ENCODE measurements at places on chromosomes 1 and 21. TPM values are rescaled to one million over a fixed set of nuclear protein-coding genes. Genes with fewer than 3 reads are reported as not detected.

DNA sequence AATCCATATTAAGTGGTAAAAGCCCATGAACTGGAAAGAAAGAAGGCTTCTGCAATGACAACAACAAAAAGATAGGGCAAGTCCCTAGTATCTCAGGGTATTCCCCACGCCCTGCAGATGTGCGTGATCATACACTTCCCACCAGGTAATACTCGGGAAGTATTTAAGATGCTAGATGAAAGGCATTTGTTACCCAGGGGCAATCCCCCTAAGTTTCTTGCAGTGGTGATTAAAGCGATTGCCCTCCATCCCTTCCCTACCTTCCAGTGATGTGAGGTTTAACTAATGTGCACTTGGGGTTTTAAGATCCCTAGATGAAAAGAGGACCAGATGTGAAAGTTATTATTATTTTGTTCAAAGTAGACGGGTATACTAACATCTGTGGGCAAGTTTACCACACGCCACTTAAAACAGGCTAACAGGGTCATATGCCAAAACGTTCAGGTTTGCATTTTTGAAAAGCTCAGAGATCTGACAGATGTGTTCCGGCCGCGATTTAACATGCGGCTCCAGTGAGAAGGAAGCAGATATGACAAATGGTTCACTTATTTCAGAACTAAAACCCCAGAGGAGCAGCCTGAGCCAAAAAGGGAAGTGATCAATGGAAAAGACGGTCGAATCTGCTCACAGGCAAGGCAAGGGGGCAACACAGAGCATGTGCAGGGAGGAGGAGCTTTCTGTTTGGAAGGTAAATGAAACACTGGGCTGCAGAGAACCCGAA is 17.4 kb downstream of the TIAM1 start:
- peaks cover 5% of the 10 kb centered on the region for H3K4me1 ChIP-seq
- no peaks in the 10 kb centered on the region for H3K27me3 ChIP-seq
- no peak overlapping the region for H3K4me3 ChIP-seq
- no peak overlapping the region for H3K27ac ChIP-seq
- DNase-seq: no peak
- H3K36me3 ChIP-seq: no peaks in the 10 kb centered on the region

GRCh38 chr1:247841796-247842195 is at the start of gene OR11L1:
TSS of gene OR11L1 (minus strand) at chr1:247841896. CDS start at chr1:247841896, 0 bp downstream.
- no peaks in the 10 kb centered on the region for H3K4me1 ChIP-seq
- H3K4me3 ChIP-seq: no peak within 1 kb of the TSS
- no peaks in the 10 kb centered on the region for H3K36me3 ChIP-seq
- DNase-seq: no peak
- H3K27ac ChIP-seq: no peak within 1 kb of the TSS

- no peak overlapping the region for H3K27ac ChIP-seq
- DNase-seq: no peak
- peaks cover 8% of the 10 kb centered on the region for H3K4me1 ChIP-seq
- H3K27me3 ChIP-seq: no peaks in the 10 kb centered on the region
Measured at GRCh38 chr1:832136-832535, 91.6 kb upstream of the SAMD11 start.

DNA sequence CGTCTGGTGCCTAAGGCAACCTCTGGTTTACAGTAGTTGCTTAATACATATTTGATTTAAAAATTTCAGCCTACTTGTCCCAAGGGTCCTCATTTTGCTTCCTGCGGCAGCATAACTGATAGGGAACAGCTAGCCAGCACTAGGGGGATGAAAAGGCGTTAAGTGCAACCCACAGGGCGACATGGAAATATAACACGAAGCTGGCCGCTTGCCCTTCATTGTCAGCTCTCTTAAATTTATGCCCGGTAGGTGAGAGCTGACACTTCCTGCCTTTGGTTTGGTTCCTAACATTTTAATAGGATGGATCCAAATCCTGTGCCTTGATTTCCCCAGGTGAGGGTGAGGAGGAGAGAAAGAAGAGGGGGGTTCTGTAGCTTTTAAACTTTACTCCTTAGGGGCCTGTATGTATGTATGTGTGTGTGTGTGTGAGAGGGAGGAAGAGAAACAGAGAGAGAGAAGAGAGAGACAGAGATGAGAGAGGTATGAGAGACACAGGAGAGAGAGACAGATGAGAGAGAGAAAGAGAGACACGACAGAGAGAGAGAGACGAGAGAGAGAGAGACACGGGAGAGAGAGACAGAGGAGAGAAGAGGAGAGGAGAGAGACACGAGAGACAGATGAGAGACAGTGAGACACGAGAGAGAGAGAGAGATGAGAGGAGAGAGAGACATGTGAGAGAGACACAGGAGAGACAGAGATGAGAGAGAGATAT is 938 bp upstream of the ACTN2 start:
- H3K4me1 ChIP-seq: peaks cover 13% of the 10 kb centered on the region
- no peak overlapping the region for H3K27ac ChIP-seq
- no peaks in the 10 kb centered on the region for H3K36me3 ChIP-seq
- DNase-seq: no peak

DNA sequence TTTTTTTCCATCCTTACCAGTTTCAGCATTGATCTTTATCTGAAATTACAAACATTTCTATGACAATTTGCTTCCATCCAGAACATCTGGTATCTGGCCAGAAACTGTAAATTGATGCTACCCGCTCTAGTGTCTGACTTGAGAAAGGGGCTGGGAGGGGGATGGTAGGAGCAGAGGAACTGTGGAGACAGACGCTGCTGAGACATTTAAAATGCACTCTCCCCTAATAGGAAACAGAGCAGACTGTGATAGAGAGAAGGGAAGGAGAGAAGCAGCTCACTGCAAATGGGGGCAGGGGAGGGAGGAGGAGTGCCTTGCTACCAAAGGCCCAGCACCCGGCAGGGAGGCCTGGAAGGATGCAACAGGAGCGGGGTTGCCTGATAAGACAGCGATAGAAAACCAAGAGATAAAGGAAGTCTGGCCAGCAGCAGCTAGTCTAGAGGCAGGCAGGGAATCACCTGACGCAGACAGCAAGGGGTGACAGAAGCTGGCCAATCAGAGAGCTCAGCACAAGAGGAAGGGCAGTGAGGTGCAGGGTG is 195.5 kb upstream of the NFIA start:
- peak overlapping the region; percentile 62 for H3K27ac ChIP-seq
- H3K36me3 ChIP-seq: no peaks in the 10 kb centered on the region
- H3K4me1 ChIP-seq: peaks cover 21% of the 10 kb centered on the region

Gene STYXL2
- total RNA-seq: 10.5 TPM

DNA sequence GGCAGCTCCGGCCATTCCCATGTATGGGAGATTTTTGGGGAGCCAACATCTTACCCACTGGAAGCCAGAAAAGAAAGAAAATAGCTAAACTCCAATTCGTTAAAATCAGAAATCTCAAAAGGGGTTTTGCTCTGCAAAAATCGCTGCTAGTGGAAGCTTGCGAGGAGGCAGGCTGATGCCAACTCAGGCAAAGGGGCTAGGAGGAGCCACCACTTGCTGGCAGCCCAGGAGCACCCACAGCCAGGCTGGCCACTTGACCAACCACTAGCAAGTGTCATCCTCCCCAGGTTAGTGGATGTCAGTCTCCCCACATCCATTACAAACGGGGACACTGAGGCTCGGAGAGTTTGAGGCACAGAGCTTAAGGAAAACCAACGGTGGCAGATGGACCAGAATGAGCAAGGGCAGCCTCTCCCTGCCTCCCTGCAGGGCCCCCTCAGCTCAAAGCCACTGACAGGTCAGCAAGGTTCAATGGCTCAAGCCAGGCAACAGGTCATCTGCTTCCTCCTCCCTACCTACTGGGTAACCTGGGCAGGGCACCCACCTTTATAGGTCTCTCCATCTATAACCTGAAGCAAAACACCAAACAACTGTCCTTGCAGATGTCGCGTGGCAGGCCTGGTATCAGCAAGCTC is 10.8 kb downstream of the KCNN3 start:
- no peaks in the 10 kb centered on the region for H3K27me3 ChIP-seq
- H3K27ac ChIP-seq: no peak overlapping the region
- peaks cover 40% of the 10 kb centered on the region for H3K4me1 ChIP-seq

DNA sequence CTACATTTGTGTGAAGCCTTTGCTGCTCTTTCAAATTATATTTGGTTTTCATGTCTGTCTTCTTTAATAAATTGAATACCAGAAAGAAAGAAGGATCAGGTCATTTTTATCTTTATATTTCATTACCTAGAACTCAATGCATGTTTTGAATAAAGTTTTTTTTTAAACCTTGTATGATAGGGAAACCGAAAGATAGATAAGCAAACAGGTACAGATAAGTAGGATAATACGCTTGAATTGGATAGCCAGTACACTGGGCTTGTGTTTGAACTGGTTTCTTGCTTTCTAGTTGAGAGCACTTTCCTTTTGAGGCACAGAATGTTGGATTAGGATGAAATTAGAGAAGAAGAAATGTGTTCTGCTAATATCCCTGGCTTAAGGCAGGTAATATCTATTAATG is 46.9 kb downstream of the PKN2 start:
- peak overlapping the region; percentile 94 for H3K27ac ChIP-seq
- peak overlapping the region; percentile 57 for H3K4me3 ChIP-seq
- no peak for DNase-seq
- H3K27me3 ChIP-seq: no peaks in the 10 kb centered on the region

Gene REN
- not detected for total RNA-seq

- H3K4me1 ChIP-seq: peaks cover 82% of the 10 kb centered on the region
- peak overlapping the region; percentile 78 for H3K27ac ChIP-seq
- H3K4me3 ChIP-seq: no peak overlapping the region
- H3K27me3 ChIP-seq: no peaks in the 10 kb centered on the region
- H3K36me3 ChIP-seq: no peaks in the 10 kb centered on the region
Measured at GRCh38 chr1:181101581-181102226, 13.2 kb downstream of the IER5 start.

GRCh38 chr1:19065526-19066247 is 109.2 kb upstream of the IFFO2 start:
- DNase-seq: no peak
- no peak overlapping the region for H3K27ac ChIP-seq
- H3K4me3 ChIP-seq: no peak overlapping the region
- H3K4me1 ChIP-seq: peaks cover 28% of the 10 kb centered on the region
- H3K36me3 ChIP-seq: no peaks in the 10 kb centered on the region

Gene CFHR3
- total RNA-seq: not detected

GRCh38 chr1:53037159-53037558 is 24.9 kb upstream of the PODN start:
- no peaks in the 10 kb centered on the region for H3K4me1 ChIP-seq
- H3K27ac ChIP-seq: no peak overlapping the region
- H3K36me3 ChIP-seq: peaks cover 21% of the 10 kb centered on the region
- no peak for DNase-seq

GRCh38 chr1:179016706-179017382 is 8.8 kb upstream of the FAM20B start:
- H3K27ac ChIP-seq: peak overlapping the region; percentile 57
- no peaks in the 10 kb centered on the region for H3K36me3 ChIP-seq
- no peak for DNase-seq
- H3K4me1 ChIP-seq: peaks cover 26% of the 10 kb centered on the region
- H3K4me3 ChIP-seq: peak overlapping the region; percentile 1
- H3K27me3 ChIP-seq: no peaks in the 10 kb centered on the region

- no peak overlapping the region for H3K27ac ChIP-seq
- no peak overlapping the region for H3K4me3 ChIP-seq
- no peak for DNase-seq
- no peaks in the 10 kb centered on the region for H3K4me1 ChIP-seq
- peaks cover 47% of the 10 kb centered on the region for H3K36me3 ChIP-seq
Measured at GRCh38 chr1:46681333-46682034, 9.8 kb downstream of the TEX38 start.

DNA sequence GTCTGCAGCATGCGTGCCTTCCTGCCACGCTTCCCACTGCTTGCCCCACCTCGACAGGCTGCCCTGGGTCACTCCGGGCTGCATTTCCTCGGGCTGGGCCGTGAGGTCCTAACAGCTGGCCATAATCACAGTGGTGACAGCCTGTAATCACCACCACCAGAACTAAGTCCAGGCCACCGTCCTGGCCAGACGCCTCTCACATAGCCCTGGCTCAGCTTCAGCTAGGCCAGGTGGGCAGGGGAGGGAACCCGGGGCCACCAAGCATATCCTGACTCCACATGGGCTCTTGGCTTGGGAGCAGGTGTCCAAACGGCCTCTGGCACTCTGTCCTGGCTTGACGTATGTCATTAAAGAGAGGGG is 229.5 kb downstream of the TRABD2B start:
- peak; percentile 57 for DNase-seq
- H3K36me3 ChIP-seq: peaks cover 2% of the 10 kb centered on the region
- H3K4me1 ChIP-seq: peaks cover 6% of the 10 kb centered on the region
- no peak overlapping the region for H3K4me3 ChIP-seq
- H3K27ac ChIP-seq: no peak overlapping the region

GRCh38 chr1:21662426-21663247 is 6.5 kb downstream of the RAP1GAP start:
- no peaks in the 10 kb centered on the region for H3K36me3 ChIP-seq
- H3K27ac ChIP-seq: no peak overlapping the region
- H3K4me3 ChIP-seq: no peak overlapping the region
- peaks cover 17% of the 10 kb centered on the region for H3K27me3 ChIP-seq
- peaks cover 4% of the 10 kb centered on the region for H3K4me1 ChIP-seq
- DNase-seq: no peak

GRCh38 chr1:119490925-119491324 is 16.1 kb upstream of the HSD3B1 start:
- H3K27me3 ChIP-seq: peaks cover 16% of the 10 kb centered on the region
- DNase-seq: no peak
- H3K36me3 ChIP-seq: peaks cover 2% of the 10 kb centered on the region

DNA sequence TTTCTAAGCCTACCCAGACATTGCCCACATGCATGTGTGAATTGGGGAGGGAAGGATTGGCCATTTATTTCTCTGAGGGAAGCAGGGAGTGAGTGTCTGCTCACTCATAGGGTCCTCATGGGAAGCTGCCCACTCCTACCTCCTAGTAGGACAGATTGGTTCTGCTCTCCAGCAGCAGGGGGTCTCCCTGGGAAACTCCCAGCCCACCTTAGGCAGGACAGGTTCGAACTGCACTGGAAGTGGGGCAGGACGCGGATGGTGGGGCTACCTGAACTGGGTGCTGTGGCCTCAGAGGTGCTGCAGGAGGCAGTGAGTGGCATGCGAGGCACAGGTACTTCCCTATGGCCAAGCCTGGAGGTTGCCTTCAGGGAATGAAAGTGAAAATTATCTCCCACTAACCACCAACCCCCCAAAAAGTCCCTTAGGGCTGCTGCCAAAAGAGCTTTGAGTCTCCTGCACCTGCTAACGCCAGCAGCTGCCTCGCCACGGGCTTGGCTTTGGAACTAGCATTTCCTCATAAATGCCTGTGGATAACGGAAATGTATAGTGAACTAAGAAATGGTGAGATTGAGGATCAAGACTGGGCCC is 157.0 kb upstream of the COA6 start:
- no peaks in the 10 kb centered on the region for H3K36me3 ChIP-seq
- H3K27me3 ChIP-seq: peaks cover 28% of the 10 kb centered on the region
- no peak for DNase-seq
- no peak overlapping the region for H3K4me3 ChIP-seq
- H3K4me1 ChIP-seq: peaks cover 6% of the 10 kb centered on the region

Gene HES3
- not detected for total RNA-seq

Data from chondrocyte (in vitro differentiated cells).